ENCODE measurements at places on chromosomes 16 and 17. TPM values are rescaled to one million over a fixed set of nuclear protein-coding genes. Genes with fewer than 3 reads are reported as not detected.

SLFN14 gene
- total RNA-seq = not detected

LGALS9 gene
- total RNA-seq = under 0.01 TPM

MYH2 gene
- not detected for total RNA-seq

KRTAP1-5 gene
- total RNA-seq = not detected

CD300LG gene
- not detected for total RNA-seq

TBC1D3K gene
- total RNA-seq = not detected

FAM20A gene
- total RNA-seq = 2.2 TPM

SLC35B1 gene
- 45.0 TPM for total RNA-seq

SLC6A2 gene
- not detected for total RNA-seq

Measured in cardiac atrium fibroblast (primary cell).